A172 (cell line): ENCODE measurements at places on chromosomes 16 and 17. TPM values are rescaled to one million over a fixed set of nuclear protein-coding genes. Genes with fewer than 3 reads are reported as not detected.

GRCh38 chr17:69435971-69436696 lies 21.6 kb downstream of the MAP2K6 start:
- no peak for DNase-seq

DNA sequence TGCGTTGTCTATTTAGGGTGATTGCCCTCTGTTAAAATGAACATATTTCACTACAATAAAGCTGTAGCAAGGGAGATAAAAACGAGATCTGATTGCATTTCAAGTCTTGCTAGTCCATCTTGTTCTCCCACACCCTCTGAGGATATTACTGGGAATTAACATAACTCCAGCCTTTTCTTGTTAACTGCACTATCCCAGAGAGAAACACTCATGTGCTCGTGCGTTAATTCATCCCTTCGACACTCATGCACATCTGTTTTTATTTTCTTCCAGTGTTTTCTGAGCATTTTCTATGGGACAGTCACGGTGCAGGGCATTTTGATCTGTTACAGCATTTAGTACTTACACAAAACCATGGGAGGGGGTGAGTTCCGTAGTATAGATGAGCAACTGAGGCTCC lies 202.1 kb downstream of the CYLD start:
- DNase-seq: no peak

DNA sequence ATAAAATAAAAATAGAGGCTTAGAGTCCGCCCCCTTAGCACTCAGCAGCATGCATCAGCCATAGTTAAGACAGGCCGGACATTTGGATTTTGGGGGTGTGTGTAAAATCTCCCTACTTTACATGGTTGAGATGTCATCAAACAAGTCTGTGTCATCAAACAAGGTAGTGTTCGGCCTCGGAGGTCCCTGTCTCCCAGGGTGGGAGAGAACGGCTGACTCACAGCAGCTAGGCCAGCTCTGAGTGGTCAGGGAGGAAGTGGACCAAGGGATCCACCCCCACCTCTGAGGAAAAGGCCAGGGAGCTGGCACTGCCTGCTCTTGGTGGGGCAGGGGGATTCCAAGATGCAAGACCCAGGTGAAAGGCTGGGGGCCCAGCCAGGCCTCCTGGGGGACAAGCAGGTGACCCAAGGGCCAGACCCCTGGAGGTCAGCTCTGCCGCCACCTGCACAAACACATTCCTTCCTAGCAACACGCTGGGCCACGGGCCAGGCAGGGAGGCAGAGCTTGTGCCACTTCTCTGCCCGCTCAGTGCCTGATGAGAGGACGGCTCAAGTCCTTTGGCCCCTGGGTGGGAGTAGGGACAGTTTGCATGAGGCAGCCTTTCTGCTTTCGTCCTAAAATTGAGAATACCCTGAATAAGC lies 28.5 kb downstream of the KIFC3 start:
- DNase-seq: peak; percentile 65

The MT1E gene
- not detected in 2 replicates for total RNA-seq

The CX3CL1 gene
- 0.79 and 0.88 TPM in 2 replicates for total RNA-seq

The LYRM9 gene
- total RNA-seq: 5.2 and 11.6 TPM in 2 replicates
